Heart right ventricle (tissue), 16 donors: ENCODE measurements at places on chromosomes 2 and 18. TPM values are rescaled to one million over a fixed set of nuclear protein-coding genes. Genes with fewer than 3 reads are reported as not detected.

Gene TIGD1
- total RNA-seq, result 1.4 TPM

Gene HOXD13
- not detected for total RNA-seq

Gene GFPT1
- total RNA-seq, result 90.3 TPM

Gene MBD2
- 61.3 TPM for total RNA-seq

Gene PSMA8
- total RNA-seq, result 0.38 TPM

Gene FAM110C
- 2.0 TPM for total RNA-seq

Gene HSPE1
- 106 TPM for total RNA-seq

Gene FLACC1
- total RNA-seq, result 5.6 TPM

Gene RAD51AP2
- 0.18 TPM for total RNA-seq

Gene SLC16A14
- 3.5 TPM for total RNA-seq

Gene HOXD10
- not detected for total RNA-seq

Gene EIF2AK2
- 31.1 TPM for total RNA-seq

Gene COLEC12
- 12.0 TPM for total RNA-seq

Gene NRP2
- total RNA-seq, result 7.6 TPM

Gene RGPD3
- 0.09 TPM for total RNA-seq

Gene HOXD1
- total RNA-seq, result not detected

Gene HOXD8
- total RNA-seq, result 0.65 TPM

Gene DQX1
- total RNA-seq, result 0.65 TPM

Gene HMSD
- total RNA-seq, result not detected

Gene TRABD2A
- total RNA-seq, result 0.41 TPM

Gene TGFA
- total RNA-seq, result 0.59 TPM

Gene INHA
- 2.2 TPM for total RNA-seq

Gene SMYD1
- total RNA-seq, result 413 TPM

Gene ARHGAP25
- 4.3 TPM for total RNA-seq

Gene ADGRF3
- not detected for total RNA-seq

Gene PCARE
- total RNA-seq, result 1.2 TPM

Gene LGALSL
- total RNA-seq, result 15.1 TPM

Gene ORC2
- 38.8 TPM for total RNA-seq

Gene RTP5
- total RNA-seq, result not detected

Gene SERPINB7
- total RNA-seq, result not detected
